ENCODE measurements at places on chromosomes 11 and 22.

DNA sequence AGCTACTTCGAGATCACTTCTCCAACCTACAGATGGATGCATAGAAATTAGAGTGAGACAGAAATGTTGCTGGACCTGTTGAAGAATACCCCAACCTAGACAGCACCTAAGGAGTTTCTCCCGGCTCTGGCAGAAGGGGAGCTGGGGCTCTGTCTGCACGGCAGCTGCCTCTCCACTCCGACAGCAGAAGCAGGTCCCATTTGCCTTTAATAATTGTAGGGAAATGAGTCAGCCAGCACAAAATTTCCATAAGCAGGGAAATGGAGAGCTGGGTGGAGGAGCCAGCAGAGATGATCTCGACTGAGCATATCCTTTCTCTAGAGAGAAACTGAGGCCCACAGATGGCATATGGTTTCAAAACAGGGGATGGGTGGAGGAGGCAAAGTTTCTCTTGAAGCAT lies 80.1 kb downstream of the EFCAB6 start:
- DNase-seq, result no peak

DNA sequence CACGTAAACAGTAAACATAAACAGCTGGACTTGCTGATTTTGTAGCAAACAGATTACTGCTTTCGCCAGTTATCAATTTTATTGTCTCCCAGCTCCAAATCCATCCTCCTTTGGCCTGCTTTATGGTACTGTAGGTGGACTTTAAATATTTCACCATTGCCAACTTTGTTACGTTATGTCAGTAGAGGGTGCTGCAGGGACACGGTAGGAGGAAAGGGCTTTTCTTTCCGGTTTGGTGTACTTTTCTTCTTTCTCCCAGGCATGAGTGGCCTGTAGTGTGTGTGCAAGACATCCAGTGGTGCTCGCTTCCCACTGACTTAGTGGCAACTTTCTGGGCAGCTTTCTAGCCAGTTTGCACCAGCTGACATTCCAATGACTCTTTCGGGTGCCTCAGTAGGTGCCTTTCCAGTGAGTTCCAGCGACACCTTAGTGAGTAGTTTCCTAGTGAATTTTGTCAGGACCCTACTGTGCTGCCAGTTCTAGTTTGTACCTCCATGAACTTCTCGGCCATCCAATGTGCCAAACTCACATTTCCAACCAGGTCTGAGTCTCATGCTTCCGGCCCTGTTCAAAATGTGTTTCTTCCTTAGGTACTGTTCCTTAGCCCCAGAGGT lies 267.6 kb upstream of the TENM4 start:
- DNase-seq, result peak; percentile 30

DNA sequence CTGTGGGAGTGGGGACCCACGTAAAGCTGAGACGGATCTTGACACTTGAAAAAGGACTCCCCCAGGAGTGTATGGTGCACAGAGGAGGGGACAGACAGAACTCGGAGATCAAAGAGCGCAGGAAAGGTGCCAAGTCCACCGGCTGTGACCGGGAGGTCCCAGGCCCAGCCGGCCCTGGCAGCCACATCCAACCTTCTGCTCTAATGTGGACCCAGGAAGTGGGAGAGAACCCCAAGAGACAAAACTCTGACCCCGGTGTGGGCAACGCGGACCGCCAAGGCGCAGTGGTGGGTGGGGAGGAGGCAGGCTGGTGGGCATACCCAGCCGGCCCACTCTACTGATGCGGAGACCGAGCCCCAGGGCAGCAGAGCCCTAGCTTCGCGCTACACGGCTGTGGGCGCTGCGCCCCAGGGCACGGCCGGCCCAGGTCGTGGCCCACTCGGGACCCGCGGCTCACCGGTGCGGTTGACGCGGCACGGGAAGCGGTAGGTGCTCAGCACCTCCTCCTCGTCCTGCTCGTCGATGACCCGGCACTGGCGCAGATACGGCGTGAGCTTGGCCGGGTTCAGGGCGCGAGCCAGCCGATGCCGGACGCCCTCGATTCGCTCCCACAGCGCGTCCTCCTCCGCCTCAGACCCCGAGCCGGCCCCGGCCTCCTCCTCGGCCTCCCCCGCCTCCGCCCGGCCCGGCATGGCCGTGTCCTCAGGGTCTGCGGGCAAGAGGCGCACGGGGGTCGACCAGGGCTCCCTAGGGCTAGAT lies 527 bp downstream of the CARD10 start:
- no peak for DNase-seq

GRCh38 chr11:68214173-68215086 lies 1.3 kb upstream of the KMT5B start:
- DNase-seq, result peak; percentile 36

GRCh38 chr11:110759972-110760381 lies 47.7 kb upstream of the ARHGAP20 start:
- no peak for DNase-seq

- DNase-seq, result peak; percentile 65
Measured at GRCh38 chr11:1458340-1459218, 28.0 kb downstream of the MOB2 start.

- no peak for DNase-seq
Measured at GRCh38 chr22:20060700-20061480, 19.2 kb upstream of the DGCR8 start.

- DNase-seq, result peak; percentile 54
Measured at GRCh38 chr22:17914474-17914873, 109.9 kb downstream of the MICAL3 start.

DNA sequence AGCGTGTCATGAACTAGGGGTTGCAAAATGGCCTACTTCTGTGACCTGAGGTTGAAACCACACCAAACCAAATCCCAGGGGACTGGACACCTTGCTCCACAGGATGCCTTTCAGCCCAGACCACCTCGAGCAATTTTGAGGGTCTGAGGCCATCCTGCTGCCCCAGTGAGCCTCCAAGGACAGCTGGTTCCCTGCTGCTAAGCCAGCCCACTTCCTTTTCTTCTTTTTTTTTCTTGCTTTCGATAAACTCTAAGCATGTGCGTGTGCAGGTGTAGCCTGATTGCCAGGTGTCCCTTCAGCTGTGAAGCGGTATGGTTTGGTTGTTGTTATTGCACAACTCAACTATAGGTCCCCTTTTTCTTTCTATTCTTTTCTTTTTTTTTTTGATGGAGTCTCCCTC lies 2.7 kb downstream of the CRYBB1 start:
- DNase-seq, result no peak

- DNase-seq, result no peak
Measured at GRCh38 chr11:1547467-1548098, 24.5 kb downstream of the DUSP8 start.

- DNase-seq, result no peak
Measured at GRCh38 chr11:70082829-70083228, 4.7 kb downstream of the ANO1 start.

- no peak for DNase-seq
Measured at GRCh38 chr11:92342034-92342720, 117.6 kb downstream of the FAT3 start.

DNA sequence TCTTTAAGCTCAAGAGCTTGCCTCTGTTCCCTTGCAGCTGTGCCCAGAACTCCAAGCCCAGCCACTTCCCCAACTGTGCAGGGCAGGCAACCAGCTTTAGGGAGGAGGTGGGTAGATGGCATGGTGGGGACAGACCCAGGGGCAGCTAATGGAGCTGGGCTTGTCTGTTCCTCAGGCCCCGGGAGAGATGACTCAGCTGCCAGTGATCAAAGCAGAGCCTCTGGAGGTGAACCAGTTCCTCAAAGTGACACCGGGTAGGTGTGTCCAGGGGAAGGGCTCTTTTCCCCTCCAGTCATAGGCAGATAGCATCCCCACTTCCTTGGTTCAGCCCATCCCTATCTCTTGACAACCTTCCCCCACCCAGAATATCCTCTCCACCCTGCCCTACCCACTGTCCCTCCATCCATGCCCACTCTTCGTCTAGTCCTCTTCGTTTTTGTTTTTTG lies 32.4 kb downstream of the CREB3L1 start:
- DNase-seq, result no peak

DNA sequence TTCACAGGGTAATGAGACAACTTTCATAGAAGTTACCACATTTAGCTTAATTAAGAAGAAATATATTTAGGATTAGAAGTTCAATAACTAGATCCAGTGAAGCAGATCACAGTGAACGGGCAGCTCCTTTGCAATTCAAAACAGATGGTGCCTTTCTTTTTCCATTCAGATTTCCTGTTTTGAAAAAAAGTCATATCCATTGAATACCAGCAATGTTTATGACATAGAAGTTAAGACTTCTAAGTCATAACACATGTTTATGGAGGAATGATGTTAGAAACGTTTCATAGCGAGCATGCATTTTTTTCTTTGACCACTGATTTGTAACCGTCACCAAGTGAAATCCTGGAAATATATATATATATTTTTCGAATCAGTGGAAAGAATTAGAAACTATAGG lies 24.7 kb downstream of the LUZP2 start:
- DNase-seq, result no peak

GRCh38 chr22:28095316-28096095 lies 176.4 kb upstream of the PITPNB start:
- no peak for DNase-seq
